ENCODE measurements at places on chromosomes 4 and X. TPM values are rescaled to one million over a fixed set of nuclear protein-coding genes. Genes with fewer than 3 reads are reported as not detected.

ZNF827 gene
- 3.2 TPM for total RNA-seq

LARP1B gene
- 12.1 TPM for total RNA-seq

XAGE1A gene
- 53.0 TPM for total RNA-seq

CXCL11 gene
- total RNA-seq = 0.13 TPM

SPANXN2 gene
- total RNA-seq = not detected

DMRTC1B gene
- not detected for total RNA-seq

CDK16 gene
- 113 TPM for total RNA-seq

IQCM gene
- not detected for total RNA-seq

FAM47E gene
- total RNA-seq = not detected
